ENCODE measurements at places on chromosomes 7 and 10.

- no peak for DNase-seq
Observed at GRCh38 chr10:3141351-3142005, 31.1 kb downstream of the PITRM1 start.

- no peak for DNase-seq
Observed at GRCh38 chr7:141073173-141073640, 657 bp upstream of the TMEM178B start.

DNA sequence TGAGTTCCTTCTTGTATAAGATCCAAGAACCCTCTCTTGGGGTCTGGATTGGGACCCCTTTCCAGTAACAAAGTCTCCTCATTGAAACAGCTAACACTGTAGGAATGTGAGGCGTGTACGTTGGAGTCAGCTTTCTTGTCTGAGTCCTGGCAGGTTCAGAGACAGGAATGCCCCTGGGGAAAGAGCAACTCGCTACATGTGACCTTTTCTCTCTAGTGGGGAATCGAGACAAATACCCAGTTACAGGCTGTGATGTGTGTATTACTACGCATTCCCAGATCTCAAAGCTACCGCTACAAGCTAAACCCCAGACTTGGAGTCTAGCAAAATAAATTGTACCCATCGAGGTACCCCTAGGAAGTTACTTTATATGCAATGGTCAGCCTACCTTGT, 85.6 kb upstream of the FRMD4A start:
- DNase-seq, result no peak

GRCh38 chr7:120054376-120055100, 218.4 kb upstream of the KCND2 start:
- no peak for DNase-seq

DNA sequence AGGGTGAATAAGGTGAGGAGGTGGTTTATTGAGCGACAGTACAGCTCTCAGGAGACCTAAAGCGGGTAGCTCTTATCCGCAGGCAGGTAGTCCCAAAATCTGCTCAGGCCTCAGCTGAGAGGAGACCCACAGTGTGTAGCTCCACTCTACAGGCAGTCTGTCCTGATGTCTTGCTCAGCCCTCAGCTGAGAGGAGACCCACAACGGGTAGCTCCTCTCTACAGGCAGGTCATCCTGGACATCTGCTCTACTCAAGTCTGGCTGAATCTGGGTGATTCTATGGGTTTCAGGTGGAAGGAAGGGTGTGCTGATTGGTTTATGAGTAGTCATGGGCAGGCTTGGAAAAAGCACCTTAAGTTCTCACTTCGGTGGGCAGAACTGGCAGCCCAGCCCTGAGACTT, 55.6 kb upstream of the ABCB5 start:
- DNase-seq, result no peak

GRCh38 chr7:45593121-45593541, 19.0 kb downstream of the ADCY1 start:
- no peak for DNase-seq

GRCh38 chr10:26357203-26357602, 80.9 kb upstream of the APBB1IP start:
- DNase-seq, result no peak

- no peak for DNase-seq
Observed at GRCh38 chr7:127066974-127067373, 185.8 kb downstream of the GRM8 start.

GRCh38 chr10:72167118-72167517, 48.7 kb upstream of the ANAPC16 start:
- DNase-seq, result no peak

DNA sequence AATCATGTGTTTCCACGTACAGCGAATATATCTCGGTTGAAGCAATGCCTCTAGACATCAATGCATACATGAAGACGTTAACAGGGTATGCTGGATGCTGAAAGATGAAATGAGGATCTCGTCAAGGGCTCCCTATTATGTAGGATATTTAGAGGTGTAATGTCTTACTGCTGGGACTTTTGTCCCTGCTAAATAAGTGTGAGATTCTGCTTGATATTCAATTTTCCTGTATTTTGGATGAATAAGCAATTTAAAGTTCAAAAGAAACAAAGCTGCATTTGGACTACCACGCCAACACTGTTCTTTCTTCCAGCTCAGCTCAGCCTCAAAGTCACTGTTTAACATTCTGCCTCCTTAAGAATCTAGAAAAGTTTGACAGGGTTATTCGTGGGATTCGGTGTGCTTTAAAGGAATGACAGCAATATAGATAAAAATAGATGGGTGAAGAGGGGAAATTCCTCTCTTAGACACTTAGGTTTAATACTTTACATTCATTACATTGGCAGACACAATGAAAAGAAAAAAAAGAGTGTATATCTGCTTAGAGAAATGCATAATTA, 110.1 kb upstream of the RHEB start:
- DNase-seq, result no peak
